ENCODE measurements at places on chromosomes 13 and 19.

GRCh38 chr19:41753159-41753558 is 2.2 kb upstream of the CEACAM6 start:
- DNase-seq = no peak

DNA sequence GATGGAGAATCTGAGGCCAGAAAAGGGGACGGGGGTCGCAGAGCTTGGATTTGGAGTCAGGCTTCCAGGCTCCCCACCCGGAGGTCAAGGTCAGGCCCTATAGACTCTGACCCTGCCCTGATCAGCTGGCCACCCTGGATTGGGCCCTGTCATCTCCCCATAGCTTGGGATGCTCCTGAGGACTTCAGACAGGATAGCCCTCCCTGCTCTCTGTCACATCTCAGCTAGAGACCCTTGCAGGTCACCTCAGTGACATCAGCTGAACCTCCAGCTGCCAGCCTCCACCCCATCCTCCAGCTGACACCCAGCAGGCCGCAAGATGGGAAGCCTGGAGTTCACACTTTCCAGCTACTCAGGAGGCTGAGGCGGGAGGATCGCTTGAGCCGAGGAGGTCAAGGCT is 2.8 kb upstream of the TPM4 start:
- no peak for DNase-seq

- DNase-seq = no peak
Measured at GRCh38 chr19:52946322-52947310, 16.1 kb downstream of the ZNF816 start.

DNA sequence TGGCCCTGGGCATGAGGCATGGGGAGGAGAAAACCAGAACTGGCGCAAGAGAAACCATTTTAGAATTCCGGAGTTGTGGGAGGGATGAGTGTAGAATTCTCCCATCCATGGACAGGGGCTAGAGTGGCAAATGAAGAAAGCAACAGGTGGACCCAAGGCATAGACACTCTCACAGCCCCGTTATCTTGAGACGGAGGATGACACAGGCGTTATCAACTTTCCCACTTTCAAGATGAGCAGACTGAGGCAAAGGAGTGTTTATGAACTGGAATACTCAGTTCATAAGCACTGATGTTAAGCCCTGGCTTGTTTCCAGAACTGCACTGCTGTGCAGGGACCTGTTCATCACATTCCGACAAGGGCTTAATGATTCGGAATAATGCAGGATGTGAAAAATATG is 1.1 kb upstream of the GTF3A start:
- no peak for DNase-seq

- DNase-seq = no peak
Measured at GRCh38 chr13:76790526-76790925, 95.7 kb downstream of the KCTD12 start.

DNA sequence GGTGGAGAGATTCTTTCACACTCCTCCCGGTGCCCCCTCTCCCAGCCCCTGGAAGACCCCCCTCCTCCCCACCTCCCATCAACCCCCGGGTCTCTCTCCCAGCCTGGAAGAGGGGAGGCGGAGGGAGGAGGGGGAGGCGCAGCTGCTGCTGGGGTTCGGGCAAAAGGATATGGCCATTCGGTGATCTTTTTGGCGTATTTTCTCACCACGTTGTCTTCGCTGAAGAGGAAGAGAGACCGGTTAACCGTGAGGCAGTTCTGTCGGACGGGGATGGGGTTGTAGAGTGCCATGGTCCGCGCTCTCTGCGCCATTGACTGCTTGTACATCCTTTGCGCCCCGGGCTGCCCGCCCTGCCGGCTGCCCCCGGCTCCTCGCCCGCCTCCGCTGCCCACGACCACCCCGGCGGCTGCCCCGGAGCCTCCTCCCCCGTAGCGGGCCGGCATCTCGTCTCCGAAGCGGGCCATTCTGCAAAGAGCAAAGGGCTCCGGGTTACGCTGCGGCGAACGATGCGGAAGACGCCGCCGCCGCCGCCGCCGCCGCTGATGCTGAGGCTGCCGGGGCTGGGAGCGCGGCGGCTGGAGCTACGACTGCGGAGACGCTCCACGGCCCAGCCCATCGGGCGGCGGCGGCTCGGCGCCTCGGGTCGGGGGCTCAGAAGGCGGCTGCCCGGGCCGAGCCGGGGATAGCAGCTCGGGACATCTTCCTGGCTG is 363 bp downstream of the CACNA1A start:
- no peak for DNase-seq

DNA sequence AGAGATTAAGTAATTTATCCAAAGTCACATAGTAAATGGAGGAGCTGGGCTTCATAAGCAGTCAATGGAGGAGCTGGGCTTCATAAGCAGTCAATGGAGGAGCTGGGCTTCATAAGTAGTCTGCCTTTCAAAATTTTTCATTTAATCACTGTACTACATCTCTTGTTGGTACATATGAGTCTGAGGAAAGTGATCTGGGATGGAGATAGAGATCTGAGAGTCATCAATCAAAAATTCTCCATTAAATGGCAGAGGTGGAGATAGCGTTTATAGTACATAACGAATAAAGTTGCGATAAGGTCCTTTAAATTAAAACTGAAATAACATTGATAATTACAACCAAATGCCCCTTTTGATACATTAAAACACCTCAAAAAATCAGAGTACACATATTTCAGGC is 189.3 kb downstream of the KLF5 start:
- DNase-seq = no peak

DNA sequence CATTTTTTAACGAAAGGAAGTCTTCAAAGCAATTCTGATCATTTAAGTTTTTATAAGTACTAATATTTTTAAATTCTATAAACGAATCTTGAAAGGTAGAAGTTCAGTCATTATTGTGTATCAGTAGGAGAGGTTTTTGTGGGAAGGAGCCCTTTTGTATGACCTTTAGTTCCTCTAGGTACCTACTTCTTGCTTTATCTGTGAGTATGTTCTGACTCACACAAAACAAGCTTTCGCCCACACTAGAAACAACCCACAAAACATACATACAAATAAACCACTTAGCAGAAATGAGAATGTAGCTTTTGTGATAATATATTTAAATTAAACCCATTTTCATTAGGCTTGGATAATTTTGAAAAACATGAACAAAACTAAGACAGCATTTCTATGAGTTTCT is 27.8 kb downstream of the ERCC5 start:
- DNase-seq = no peak

- no peak for DNase-seq
Measured at GRCh38 chr13:102328909-102329308, 72.9 kb downstream of the FGF14 start.

GRCh38 chr19:7947939-7948338 is 4.5 kb upstream of the TIMM44 start:
- DNase-seq = no peak

- no peak for DNase-seq
Measured at GRCh38 chr13:112447761-112448603, 71.8 kb downstream of the SPACA7 start.

GRCh38 chr13:68897331-68897928 is 1210.2 kb upstream of the ATXN8OS start:
- no peak for DNase-seq

GRCh38 chr13:95067303-95067702 is 233.9 kb downstream of the ABCC4 start:
- no peak for DNase-seq

GRCh38 chr19:48636859-48637448 is at the start of gene DBP:
TSS of gene DBP (minus strand) at chr19:48637379. CDS start at chr19:48636994, 385 bp downstream.
- DNase-seq = peak; percentile 93

DNA sequence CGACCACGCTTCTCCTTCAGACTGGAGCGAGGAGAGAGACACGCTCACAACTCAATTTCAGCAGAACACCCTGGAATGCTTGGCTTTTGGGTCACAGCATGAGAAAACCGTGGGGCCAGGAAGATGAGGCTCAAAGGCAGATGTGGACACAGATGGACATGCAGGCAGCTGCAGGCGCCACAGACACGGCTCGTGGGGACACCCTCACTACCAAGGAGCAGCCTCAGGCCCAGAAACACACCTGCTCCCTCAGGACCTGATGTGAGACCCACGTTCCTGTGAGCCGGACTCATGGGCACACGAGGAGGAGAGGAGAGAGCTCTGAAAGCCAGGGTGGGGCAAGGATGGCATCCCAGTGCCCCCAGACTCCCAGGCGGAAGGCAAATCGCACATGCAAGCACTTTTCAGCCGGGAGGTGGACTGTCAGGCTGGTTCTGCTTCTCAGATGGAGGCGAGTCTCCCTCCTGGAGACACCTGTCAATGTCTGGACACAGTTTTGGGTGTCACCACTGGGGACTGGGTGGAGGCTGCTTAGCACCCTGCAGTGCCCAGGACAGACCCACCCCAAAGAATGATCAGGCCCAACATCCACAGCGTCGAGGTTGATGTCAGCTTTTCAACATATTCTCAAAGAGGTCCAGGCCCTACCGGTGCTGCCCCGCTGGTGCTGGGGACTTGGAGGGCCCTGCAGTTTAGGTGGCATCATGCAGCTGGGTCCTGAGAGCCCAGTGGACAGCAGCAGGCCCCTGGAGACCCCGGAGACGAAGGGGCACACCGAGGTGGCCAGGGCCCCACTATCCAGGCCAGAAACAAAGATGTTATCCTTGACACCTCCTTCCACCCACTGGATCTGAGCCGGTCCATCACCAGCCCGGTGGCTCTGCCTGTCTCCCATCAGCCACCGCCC is 2.3 kb downstream of the ABHD17A start:
- DNase-seq = no peak

- DNase-seq = no peak
Measured at GRCh38 chr19:56477429-56478338, 539 bp upstream of the ZNF667 start.

- no peak for DNase-seq
Measured at GRCh38 chr13:59300355-59301173, 863.2 kb downstream of the DIAPH3 start.

GRCh38 chr13:109172136-109172535 is 542.7 kb downstream of the MYO16 start:
- DNase-seq = no peak

- DNase-seq = no peak
Measured at GRCh38 chr13:35791184-35791851, 314.8 kb upstream of the MAB21L1 start.

DNA sequence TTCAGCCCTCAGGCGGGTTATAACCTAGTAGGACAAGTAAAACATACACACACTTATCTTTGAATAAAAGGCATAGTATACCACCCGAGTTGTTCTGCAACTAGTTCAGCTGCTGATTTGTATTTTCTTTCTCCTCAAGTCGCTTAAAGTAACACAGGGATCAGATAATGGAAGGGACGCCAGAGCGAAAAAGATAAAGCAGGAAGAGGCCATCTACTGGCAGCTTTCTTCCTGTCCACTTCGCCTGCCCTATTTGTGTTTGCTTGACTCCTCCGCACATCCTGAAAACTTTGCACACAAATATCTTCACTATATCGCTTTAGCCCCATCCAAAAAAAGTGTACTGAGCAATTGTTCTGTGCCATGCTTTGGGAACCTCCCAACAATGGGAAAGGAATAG is 238.0 kb upstream of the SOX21 start:
- DNase-seq = no peak

GRCh38 chr13:113275387-113275786 is 21.7 kb upstream of the LAMP1 start:
- DNase-seq = no peak

DNA sequence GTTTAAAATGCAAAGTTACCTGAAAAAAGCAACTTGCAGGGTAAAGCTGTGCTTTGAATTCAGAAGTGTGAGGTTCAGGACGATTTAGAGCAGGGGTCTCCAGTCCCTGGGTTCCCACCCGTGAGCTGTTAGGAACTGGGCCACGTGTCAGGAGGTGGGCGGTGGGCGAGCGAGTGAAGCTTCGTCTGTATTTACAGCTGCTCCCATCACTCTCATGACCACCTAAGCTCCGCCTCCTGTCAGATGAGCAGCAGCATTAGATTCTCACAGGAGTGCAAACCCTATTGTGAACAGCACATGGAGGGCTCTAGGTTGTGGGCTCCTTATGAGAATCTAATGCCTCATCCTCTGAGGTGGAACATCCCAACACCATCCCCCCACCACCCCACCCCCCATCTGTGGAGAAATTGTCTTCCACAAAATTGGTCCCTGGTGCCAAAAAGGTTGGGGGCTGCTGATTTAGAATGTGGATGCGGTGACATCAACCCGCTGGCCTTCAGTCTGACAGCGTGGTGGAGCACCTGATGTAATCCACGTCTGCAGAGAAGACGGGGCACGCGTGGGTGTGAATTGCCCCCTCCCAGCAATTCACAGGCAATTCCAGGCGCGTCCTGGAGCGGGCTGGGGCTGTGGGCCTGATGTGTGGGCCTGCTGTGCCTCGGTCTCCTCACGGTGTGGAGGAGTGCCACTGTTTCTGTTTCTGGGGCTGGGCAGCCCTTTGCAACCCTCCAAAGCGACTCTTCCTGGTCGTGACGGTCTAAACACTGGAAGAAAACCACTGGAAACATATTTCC is 214.0 kb upstream of the SOX1 start:
- DNase-seq = no peak

DNA sequence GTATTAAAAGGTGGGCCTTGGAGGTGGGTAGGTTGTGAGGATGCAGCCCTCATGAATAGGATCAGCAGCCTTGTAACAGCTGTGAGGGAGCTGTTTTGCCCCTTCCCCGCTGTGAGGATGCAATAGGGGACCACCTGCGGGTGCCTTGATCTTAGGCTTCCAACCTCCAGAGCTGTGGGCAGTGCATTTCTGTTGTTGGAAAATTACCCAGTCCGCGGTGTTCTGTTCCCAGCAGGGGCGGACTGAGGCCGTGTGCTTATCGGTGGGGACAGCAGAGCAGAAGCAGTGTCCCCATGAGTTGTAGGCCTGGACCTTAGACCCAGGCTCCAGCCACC is 54.8 kb upstream of the TEX29 start:
- no peak for DNase-seq

- no peak for DNase-seq
Measured at GRCh38 chr19:1522838-1523237, 1.0 kb upstream of the PLK5 start.

DNA sequence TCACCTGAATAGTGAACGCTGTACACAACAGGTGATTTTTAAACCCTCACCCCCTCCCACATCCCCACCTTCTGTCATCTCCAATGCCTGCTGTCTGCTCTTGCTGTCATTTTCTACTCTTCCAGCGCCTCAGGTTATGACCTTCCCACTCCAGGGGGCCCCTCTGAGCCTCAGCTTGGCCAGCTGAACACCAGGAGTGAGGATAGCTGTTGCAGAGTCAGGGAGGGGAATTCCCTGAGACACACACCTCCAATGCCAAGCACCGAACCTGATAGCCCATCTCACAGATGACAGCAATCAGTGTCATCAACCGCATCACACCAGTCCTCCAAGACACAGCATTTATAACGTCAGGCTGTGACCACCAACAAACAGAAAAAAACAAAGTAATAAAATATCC is 193.5 kb downstream of the ZNF536 start:
- DNase-seq = no peak

- DNase-seq = no peak
Measured at GRCh38 chr13:93767917-93768409, 541.4 kb downstream of the GPC6 start.

- DNase-seq = no peak
Measured at GRCh38 chr19:45528149-45528743, 21.0 kb downstream of the VASP start.

Data from esophagus squamous epithelium (tissue), 5 donors.